Right renal pelvis (tissue), 4 donors: ENCODE measurements at places on chromosomes 4 and X.

DNA sequence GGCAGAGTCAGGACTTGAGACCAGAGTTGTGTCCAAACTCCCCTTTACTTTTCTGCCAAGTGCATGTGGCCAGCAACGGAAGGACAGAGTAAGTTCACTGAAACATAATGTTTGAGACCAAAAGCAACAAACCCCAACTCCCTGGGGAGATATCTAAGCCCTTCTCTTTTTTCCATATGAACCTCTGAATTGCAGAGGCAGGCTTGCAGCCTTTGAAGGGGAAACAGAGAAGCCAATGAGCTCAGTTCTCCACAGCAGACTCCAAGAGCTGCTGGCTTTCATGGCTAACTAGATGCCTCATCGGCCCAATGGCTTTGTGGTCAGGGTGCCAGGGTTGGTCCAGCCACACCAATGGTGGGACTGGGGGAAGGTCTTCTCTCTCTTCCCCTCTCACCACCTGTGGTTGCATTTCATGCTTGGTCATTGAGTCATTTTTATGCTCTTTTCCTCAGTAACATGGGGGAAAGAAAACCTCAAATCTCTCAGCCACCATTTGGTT, 34.0 kb downstream of the STARD8 start:
- DNase-seq: no peak

- DNase-seq: no peak
Measured at GRCh38 chrX:113033966-113034680, 193.5 kb upstream of the AMOT start.

- DNase-seq: no peak
Measured at GRCh38 chrX:129704491-129704890, 34.3 kb upstream of the XPNPEP2 start.

DNA sequence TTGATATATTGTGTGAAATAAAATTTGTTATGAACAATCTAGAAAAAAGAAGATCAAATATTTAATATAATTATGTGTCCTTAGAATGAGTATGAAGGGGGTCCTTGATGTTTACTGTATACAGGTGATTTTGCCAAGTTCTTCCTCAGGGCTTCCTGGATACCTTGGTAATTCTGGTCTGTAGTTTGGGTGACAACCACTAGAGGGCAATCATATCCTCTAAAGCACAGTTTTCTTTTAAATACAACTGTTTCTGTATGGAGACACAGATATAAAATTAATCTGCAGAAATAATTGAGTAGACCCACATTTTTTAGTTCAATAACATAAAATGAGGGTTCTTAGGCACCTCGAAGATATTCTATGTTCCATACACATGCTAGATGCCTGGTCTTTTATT, 157.7 kb downstream of the SPANXN1 start:
- DNase-seq: no peak

DNA sequence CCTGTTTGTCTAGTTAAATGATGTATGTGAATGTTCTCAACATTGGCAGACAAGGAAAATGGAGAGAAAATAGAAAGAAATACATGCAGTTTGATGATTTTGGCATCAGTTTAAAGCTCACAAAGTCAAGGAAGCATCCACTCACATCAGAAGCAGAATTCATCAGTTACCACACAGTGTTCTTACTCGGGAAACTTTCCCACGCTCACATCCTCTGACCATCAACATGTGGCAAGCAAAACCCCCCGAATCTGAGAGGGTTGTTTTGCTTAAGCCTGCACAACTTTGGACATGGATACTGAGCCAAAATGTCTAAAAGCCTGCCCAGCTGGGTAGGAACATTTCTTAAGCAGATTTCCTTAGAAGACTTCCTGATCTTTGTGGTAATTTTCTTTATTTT, 407.6 kb downstream of the ANKRD50 start:
- DNase-seq: no peak

- no peak for DNase-seq
Measured at GRCh38 chr4:67935888-67936287, 27.4 kb downstream of the TMPRSS11A start.
